Stimulated activated CD8-positive, alpha-beta memory T cell treated with anti-CD3 and anti-CD28 coated beads, Interleukin-7, amount 100 ng/mL, for 1 hour (primary cell): ENCODE measurements at places on chromosomes 5 and 9.
A peak's percentile ranks its signal among the peaks of the same experiment; 100 is the strongest.

DNA sequence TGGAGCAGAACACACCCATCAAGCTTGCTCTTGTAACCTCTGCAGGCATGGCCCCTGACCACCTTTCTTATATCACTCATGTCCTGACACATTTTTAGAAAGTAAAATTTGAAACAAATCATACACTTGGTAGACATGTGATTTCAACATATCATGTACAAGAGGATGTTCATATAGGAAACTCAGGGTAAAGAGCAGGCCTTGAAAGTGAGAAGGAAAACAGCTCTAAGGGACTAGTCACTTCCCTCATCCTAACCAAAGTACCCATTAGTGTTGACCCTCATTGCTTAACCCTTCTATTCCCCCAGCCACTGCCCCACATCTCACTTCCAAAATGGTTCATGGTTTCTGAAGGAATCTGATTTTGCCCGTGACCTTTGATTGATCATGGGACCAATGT is 492.4 kb upstream of the KLF4 start:
- DNase-seq, result no peak

- no peak for DNase-seq
These were observed 379.1 kb downstream of the DMRT2 start for GRCh38 chr9:1429297-1429696.

- no peak for DNase-seq
These were observed 446.1 kb upstream of the CDH10 start for GRCh38 chr5:25090854-25091253.

DNA sequence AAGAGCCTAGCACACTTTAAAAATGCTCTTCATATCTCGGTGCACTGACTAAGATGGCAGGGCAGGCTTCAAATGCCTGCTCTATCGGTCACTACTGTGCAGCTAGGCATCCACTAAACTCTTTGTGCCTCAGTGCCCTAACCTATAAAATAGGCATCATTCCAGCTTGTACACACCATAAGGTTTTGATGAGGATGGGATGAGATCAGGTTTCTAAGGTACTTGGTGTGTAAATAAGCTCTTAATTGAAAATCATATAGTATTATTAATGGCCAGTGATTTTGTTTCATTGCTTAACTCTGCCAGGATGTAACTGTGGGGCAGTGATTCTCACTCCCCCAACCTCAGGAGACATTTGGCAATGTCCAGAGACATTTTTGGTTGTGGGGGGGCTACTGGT is 78.5 kb downstream of the ALDH1A1 start:
- no peak for DNase-seq

- no peak for DNase-seq
These were observed 84.4 kb downstream of the TLE4 start for GRCh38 chr9:79656169-79656568.

GRCh38 chr5:149213264-149213880 is 58.3 kb upstream of the AFAP1L1 start:
- no peak for DNase-seq

GRCh38 chr5:151147033-151147432 is 10.5 kb downstream of the ANXA6 start:
- no peak for DNase-seq

DNA sequence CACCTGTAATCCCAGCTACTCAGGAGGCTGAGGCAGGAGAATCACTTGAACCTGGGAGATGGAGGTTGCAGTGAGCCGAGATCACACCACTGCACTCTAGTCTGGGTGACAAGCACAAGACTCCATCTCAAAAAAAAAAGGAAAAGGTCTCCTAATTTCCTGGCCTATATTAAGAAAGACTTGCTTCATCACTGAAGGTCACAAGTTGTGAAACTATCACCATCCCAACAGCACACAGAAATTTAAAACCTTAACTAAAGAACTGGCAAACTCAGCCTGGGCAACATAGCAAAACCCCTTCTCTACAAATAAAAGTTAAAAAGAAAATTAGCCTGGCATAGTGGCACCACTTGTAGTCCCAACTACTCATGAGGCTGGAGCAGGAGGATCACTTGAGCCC is 17.2 kb downstream of the FRMD3 start:
- DNase-seq, result no peak

DNA sequence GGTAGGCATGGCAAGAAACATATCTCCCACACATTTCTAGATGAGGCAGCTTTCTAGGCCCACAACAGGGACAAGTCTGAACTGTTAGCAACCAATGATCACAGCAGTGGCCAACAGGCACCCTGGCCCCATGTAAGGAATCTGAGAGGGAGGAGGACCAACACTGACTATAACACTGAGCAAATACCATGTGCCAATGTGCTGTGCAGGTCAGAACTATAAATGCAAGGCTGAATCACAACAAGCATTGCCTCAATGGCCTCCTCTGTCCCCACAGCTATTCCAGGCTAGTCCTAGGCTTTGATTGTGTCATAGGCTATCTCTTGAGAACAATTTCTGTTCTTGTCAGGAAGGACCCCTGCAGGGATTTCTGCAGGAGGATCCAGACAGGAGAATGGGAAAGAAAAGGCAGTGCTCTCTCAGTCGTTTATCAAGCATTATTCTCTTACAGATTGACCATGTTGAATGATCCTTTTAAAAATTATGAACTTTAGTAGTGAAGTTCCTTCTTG is 221.2 kb downstream of the TLE1 start:
- no peak for DNase-seq

DNA sequence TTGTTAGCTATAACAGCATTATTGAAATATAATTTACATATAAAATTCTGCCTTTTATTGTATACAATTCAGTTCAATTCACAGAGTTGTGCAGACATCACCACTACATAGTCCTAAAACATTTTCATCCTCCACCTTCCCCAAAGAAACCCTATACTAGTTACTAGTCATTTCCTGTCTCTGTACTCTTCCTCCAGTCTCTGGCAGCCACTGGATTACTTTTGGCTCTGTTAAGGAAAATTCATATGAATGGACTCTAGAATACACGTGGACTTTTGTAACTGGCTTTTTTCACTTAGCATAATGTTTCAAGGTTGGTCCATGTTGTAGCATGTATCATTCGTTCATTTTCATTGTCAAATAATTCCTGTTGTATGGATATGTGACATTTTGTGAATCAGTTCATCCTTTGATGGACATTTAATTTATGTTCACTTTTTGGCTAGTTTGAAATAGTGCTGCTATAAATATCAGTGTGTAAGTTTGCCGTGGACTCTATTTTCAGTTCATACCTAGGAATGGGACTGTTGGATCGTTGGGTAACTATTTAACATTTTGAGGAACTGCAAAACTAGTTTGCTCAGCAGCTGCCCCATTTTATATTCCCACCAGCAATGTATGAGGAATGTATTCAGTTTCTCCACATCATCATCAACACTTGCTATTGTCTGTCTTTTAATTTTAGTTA is 9.7 kb downstream of the ICE1 start:
- DNase-seq, result no peak

DNA sequence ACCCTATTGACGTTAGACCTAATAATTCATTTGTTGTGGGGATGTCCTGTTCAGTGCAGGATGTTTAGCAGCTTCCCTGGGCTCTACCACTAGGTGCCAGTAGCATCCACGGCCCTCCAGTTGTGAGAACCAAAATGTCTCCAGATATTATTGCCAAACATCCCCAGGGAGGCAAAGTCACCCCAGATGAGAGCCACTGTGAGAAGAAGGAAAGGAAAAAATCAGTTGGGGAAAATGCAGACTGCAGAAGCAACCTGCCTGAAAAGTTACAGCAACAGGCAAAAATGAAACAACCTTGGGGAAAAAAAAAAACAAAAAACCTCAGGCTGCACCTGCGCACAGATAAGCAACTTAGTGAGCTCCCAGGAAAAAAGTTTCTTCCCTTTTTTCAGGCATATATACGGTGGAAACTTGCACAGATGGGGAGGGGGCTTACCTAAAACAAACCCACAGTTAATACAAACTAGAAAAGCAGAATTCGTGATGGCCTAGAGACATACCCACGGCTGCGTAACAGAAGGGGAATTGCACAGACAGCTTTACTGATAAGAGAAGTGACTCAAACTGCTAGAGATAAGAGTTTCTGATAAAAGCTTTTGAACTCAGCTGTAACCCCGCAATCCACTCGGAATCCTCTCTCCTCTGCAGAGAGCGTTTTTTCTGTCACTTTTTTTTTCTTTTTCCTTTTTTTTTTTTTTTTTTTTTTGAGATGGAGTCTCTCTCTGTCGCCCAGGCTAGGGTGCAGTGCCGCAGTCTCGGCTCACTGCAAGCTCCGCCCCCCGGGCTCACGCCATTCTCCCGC is 29.8 kb upstream of the FBP1 start:
- peak; percentile 8 for DNase-seq

DNA sequence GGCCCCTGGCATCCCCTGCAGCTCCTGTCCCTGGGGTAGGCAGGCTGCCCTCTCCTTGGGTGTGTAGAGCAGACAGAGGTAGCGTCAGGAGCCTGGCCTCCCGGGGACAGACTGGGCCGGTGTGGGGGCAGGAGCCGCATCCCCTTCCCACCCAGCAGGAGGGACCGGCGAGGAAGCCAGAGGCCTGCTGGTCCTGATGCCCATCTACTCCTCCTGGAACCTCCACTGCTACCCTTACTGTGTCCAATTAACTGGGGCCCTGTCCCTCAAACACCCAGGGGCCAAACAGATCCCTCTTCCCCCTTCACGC is 15.6 kb downstream of the RALGDS start:
- no peak for DNase-seq

- DNase-seq, result no peak
These were observed 74.8 kb downstream of the SLF1 start for GRCh38 chr5:94693043-94693822.

DNA sequence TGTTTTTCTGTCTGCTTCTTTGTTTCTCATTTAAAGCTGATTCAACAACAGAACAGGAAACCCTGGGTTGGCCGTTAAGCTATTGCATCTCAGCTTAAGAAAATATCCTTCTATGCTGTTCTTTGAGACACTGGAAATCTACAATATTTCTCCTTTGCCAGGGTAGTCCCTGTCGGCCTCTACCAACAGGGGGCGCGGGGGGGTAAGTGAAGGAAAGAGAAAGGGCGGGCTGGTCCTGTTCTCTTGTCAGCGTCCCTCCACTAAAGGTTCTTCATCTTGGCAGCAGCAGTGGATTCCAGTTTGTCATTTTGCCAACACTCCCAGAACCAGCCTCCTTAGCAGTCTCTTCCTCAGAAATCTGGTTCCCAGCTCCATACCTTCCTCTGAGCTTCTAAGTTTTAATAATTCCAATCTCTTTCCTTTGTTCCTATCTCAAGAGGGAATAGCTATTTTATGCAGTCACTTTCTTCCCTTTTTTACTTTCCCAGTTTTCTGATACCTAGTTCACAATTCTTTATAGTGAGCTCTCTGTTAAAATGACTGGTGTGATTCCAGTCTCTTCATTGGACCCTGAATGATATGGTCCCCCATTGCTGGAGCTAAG is 222.3 kb downstream of the GLIS3 start:
- DNase-seq, result no peak
